Activated CD4-positive, alpha-beta T cell treated with anti-CD3 and anti-CD28 coated beads, Interleukin-2, amount 50 U/mL, for 4 hours (primary cell): ENCODE measurements at places on chromosomes 6 and 20.

DNA sequence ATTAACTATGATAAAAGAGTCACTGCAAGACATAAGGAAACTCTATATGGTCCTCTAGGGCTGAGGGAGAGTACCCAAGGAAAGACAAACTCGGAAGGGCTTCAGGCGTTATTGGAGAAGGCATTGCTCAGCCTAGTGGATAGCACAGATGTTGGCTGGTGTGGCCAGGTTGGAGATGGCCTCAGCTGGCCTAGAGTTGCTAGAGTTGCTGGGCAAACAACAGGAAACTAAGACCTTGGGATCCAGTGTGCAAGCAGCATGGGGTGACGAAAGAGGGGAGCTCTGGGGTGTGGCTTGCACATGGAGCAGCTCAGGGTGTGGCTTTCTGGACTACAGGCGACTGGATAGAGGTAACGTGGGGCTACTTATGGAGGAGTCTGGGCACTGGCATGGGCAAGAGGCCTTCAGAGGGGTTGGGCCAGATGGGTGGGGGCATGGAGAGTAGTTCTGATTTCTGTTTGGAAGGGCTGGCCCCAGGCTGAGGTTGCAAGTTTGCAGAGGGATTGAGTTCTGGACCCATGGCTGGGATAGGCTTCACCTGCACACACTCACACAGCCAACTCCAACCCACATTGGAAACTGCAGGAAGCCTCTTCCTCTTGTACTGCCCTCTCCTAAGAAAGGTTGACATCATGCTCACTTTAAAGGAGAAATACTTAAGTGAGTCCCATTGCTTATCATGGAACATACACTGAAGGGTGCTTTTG is 5.2 kb upstream of the BPIFB6 start:
- DNase-seq: no peak

- DNase-seq: no peak
These were observed 26.9 kb upstream of the ADTRP start for GRCh38 chr6:11805259-11806053.

DNA sequence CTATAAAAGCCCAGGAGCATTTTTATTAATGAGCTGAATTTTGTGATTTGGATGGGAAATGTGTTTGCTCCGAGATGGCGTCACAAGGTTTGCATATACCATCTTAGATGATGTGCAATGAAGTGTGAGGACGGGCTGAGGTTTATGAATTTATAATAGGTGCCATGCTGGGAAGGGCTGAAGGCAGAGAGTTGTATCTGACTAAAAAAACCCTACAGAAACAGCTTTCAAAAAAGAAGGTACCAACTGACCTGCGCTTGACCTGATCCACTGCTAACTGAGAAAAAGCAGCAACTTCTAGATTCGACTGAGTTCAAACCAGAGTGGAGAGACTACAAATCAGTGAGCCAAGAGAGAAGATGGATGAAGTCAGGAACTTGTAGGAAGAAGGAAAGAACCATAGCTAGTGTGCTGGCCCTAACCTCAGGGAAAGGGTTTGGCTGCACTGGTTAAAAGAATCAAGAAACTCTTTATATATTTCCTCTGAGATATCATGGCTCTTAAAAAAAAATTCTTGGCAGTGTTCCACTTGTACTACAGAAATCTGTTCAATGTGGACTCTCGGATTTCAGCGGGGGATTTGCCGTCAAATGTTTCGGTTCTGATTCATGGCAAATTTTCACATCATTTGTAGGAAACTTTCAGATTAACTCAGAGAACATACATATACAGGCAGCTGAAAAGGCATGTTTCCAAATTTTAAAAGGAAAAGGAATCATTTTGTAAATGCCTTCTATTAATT is 56.5 kb upstream of the HDGFL1 start:
- DNase-seq: no peak

- no peak for DNase-seq
These were observed 28.3 kb upstream of the SMIM29 start for GRCh38 chr6:34276881-34277762.

DNA sequence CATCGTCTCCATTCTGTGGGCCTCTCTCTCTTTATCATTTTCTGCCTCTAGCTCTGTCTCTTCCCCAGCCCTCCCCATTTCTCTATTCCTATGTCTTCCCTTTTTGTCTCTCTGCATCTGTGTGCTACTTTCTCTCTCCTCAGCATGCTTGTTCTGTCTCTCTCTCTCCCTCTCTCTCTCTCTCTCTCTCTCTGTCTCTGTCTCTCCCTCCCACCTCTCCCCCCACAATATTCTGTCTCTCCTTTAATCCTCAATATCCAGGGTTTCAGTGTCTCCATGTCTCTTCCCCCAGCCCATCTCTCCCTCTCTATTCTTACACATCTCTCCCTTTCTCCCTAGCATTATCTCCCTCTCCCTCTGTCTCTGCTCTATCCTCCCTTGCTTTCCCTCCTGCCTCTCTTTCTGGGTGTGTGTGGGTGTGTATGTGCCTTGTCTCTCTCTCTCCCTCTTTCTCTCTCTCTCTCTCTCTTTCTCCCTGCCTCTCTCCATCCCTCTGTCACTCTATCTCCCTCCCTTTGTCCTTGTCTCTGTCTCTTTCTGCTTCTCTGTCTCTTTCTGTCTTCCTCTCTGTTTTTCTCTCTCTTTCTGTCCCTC is 76.9 kb upstream of the SIRPA start:
- no peak for DNase-seq
